ENCODE measurements at places on chromosomes 7 and 10.

DNA sequence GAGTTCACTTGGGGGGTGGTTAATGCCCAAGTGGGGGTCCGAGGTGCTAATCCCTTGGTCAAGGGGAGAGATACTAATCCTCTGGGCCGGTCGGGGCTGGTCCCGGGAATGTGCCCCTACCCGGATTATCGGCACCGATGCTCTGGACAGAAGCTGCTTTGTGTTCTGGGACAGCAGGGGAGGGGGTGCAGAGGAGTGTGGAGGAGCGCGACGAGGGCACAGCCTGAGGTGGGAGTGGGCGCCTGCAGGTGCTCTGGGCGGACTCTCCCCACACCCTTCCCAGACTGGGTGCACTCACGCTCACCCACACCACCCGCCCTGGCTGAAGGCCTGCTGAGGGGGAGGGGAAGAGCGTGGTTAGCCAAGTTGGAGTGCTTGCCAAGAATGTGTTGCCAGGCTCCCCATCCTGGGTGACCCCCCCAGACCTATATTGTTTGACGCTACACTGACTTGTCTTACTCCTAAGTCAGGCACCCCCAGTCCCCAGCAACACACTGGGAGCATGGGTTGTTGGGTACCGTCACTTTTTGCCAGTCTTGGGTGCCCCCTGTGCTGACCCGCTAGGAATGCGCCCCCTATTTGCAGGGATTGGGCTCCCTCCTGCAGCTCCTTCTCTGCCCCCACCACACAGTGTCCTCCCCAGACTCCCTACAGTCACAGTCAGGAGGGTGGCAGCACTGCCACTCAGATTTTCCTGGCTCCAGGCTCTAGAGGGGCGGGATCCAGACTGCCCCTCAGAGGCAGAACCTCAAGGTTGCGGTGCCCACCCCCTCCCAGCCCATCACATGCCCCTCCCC lies 1.2 kb downstream of the SLC4A2 start:
- DNase-seq, result no peak

DNA sequence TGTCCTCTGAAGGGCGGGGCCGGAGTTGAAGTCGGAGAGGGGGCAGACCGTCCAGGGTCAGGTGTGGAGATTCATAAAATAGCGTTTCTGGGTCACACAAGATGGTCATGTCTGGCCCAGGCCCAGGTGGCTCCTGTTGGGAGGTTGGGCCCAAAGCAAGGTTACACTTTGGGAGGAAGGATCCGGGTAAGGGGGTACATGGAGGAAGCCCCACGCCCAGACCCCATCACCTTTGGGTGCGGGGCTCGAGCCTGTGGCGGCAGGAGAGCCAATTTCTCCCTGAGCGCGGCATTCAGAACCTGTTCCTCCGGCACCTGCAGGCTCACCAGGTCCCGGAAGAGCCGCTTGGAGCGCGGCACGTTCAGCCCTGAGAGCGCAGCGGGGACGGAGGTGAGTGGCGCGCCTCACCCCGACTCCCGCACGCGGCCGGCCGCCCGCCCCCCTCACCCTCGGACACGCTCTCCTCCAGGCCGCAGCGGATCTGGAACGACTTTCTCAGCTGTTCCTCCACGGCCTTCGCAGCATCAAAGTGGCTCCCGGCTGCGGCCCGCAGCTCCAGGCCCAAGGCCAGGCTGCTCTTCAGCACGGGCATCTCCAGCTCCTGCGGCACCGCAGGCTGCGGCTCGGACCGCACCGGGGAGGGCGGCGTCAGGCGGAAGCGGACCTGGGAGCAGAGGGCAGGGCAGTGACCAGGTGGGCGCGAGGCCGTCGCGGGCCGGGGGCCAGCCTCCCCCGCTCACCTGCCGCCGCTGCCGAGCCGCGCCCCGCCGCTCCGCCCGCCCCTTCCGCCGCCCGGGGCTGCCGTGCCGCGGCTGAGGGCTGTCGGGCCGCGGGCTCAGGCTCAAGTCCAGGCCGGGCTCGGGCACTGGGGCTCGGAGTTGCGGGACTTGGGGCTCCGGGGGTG lies 644 bp downstream of the PPP1R35 start:
- DNase-seq, result peak; percentile 33

DNA sequence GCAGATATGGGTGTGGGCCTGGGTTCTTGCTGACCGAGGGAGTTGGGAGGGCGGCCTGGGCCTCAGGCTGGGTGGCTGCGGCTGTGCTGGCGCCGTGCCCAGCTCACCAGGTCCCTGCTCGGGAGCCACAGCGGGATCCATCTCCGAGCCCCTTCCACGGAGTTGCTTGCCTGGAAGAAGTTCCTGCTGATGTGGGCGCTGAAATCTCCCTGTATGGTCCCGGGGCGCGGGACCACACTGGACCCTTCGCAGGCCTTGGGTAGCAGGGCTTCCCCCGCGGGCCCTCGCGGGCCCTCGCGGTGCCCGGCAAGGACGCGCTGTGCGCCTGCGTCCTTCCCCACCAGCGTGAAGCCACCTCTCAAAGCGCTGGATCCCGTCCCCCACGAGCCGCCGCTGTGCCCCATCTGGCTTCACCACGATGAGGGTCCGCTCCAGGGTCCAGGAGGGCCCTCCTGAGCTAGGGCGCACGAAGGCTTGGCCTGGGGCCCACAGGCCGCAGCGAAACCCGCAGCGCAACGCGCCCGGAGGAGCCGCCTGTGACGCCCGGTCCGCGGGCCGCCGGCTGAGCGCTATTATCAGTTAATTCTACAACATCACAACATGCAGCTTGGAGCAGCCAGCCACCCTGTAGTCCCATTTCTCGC lies 31.5 kb downstream of the RAB19 start:
- DNase-seq, result no peak

GRCh38 chr10:4673279-4674040 lies 152.5 kb upstream of the AKR1E2 start:
- DNase-seq, result no peak

DNA sequence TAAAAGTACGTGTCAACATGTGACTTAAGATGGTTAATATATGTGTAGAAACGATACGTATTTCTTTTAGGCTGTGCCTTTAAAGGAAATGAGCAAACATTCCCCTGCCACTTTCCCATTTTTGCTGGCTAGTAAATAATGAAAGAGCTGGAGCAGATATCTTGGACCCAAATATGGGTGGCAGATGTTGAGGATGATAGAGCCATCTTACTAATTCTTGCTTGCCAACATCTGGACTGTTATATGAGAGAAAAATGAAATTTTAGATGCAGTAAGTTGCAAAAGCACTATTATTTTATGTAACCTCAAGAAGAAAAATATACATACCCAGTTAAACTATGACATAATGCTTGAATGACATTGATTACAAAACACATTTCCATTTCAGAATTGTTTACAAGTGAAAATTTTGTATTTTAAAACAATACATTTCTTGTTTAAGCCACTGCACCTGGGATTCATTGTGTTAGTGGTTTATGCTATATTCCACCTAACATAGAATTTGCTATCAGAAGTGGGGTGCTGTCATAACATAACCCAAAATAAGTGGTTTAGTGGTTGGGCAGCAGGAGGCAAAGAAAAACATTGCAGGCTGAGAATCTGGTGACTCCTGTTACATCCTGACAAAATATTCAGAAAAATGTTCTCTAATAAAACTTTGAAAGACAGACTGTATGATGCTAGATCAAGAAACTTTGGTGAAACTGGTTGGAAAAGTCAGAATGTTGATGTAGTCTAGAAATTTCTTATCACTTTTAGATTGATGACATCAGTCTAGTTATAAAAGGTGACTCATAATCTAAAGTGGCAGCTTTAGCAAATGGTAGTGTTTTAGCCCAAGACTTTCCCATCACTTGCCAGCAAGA lies 305.0 kb downstream of the PTEN start:
- DNase-seq, result no peak

DNA sequence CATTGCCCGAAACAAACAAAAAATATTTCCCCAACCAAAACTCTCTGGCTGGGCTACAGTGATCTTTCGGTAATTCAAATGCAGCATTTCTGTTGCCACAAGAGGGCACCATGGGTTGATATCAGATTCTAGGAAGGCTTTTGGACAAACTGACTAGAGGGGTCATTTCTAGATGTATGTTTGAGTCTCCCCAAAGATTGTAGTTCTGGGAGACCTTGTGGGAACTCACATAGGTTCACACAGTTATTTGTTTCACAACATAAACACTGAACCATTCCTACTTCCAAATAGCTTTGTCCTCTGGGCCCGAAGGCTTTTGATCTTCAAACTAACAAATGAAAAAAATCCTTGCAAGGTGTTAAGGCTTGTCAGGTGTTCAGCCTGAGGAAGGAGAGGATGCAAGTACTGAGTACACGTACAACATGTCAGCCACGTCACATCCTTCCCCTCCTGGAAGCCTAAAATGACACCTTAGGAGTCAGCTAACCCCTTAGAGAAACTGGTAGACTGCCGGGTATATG lies 37.0 kb upstream of the IL15RA start:
- DNase-seq, result peak; percentile 58

DNA sequence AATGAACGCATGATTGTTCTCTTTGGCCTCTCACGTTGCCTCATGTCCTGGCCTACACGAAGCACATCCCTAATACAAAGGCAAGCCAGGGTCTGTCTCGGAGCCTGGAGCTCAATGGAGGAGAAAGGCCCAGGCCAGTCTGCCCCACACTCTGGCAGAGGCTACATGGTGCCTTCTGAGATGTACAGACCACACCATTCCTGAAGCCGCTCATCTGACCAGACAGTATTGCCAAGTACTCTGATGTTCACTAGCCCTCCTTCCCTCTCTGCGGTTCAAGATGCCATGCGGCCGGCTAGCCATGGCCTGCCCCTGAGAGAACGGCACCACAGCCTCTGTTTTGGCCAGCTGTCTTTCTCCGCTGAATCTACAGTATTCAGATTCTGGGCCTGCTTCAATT lies 5.9 kb downstream of the BNIP3 start:
- no peak for DNase-seq

GRCh38 chr10:68897336-68897741 lies 3.8 kb upstream of the DDX50 start:
- DNase-seq, result no peak

DNA sequence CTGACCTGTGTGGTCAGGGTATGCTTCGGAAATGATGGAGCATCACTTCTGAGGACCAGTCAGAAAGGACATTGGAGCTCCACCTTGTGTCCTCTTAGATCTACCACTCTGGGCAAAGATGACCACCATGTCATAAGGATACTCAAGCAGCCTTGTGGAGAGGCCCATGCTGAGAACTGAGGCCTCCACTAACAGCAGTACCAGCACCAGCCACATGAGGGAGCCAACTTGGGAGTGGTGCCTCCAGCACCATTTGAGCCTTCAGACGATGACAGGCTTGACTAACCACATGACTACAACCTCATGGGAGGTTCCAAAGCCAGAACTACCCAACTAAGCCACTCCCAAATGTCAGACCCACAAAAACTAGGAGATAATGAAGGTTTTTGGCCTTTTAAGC lies 116.0 kb downstream of the NPTX2 start:
- no peak for DNase-seq

DNA sequence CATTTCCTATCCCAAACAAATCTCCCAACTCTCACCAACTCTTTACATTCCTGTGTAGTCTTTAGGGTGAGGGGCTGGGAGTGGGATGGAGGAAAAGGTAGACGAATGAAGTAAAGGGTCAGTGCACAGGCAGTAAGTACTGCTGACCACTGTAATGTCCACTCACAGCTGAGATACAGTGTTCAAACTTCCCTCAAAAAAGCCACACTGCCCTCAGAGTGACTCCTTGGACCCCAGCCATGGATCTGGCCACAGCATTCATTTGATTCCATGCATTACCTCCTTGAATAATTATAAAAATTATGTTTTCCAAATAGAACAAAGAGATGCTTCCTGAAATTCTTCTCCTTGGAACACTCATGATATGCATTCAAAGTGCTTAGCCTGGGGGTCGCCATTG lies 19.8 kb upstream of the HIPK2 start:
- DNase-seq, result no peak

DNA sequence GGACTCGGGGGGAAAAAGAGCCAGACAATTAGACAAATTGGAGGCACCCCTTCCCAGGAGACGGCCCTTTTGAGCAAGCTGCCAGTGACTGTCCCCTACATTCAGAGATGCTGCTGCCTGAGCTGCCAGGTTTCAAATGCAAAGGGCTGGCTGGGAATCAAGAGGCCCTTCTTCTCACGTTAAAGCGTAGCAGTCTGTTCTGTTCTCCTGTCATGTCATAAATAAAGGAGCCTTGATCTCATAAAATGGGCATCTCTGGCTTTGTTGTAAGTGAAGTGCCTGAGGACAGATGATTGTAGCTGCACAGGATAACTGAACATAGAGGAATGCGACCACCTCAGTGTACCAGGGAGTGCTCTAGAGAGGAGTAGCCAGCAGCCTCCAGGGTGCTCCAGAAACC lies 917.9 kb downstream of the GRID1 start:
- no peak for DNase-seq

DNA sequence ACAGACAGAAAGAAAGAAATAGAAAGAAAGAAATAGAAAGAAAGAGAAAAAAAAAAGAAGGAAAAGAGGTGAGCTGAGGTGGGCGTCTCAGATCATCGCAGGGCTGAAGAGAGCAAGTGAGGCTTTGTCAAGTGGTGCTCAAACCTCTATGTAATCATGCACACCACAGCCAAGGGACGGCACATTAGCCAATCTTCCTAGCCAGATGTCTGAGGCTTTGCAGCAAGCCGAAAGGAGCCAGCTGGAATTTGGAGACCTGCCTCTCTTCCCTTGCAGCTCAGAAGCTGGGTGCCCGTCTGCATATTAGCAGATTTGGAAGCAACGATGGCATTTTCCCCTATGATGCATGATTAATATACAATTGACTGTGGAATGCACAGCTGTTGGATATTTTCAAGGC lies 52.5 kb downstream of the ADRA2A start:
- DNase-seq, result no peak

DNA sequence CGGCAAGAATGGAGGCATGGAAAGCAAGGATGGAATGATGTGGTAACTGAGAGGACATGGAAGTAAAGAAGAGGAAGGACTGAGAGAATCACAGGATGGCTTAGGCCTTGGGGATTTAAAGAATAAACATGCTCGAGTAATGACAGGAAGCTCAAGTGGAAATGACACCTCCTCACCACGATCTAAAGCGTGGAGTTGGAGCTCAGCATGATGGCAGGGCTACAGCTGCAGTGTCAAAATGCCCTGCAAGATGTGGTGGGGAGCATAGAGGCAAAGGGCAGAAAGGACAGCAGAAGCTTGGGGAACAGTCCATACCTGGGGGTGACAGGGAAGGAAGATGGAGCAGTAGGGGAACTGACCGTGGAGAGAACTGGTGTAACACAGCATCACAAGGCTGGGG lies 229.5 kb upstream of the PLXNA4 start:
- no peak for DNase-seq

GRCh38 chr7:69060516-69060915 lies 537.8 kb upstream of the AUTS2 start:
- no peak for DNase-seq

GRCh38 chr10:114748241-114748640 lies 73.3 kb upstream of the FHIP2A start:
- no peak for DNase-seq

Data from T-helper 17 cell (primary cell).